ENCODE measurements at places on chromosomes 6 and 20.
A peak's percentile ranks its signal among the peaks of the same experiment; 100 is the strongest.

DNA sequence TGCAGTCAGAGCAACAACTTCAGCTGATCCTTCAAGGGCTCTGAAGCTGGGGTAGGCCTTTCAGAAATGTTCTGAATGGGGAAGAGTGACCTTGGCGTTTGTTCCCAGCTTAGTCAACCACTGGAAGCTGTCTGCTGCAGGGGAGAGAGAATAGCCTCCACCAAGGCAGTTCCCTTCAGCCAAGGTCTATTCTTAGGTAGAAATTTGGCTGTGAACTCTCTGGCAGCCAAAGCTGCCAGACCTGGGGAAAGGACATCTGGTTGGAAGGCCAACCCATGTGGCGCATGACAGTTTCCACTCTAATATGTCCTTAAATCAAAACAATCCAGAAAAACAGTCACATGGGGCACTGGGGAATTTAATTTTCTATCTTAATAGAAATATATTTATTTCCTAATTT lies 60.1 kb downstream of the FBXO5 start:
- no peak for DNase-seq

DNA sequence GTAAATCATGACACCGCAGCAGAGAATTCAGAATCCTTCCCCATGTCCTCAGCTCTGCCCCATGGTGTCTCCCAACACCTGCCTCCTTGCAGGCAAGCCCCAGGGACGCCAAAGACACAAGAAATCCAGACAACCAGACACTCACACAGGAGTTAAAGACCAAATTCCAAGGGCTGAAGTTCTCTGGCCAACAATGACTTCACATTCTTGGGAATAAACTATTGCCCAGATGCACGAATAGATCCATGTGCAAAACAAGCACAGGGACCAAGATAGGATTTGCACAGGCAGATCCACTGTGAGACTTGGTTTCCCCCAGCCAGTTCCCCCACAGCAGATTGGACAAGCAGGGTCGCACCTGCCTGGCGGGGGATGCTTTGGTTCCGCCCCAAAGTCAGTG lies 246.7 kb downstream of the SOD2 start:
- no peak for DNase-seq

GRCh38 chr20:58851221-58851968 lies 693 bp upstream of the GNAS-AS1 start:
- no peak for DNase-seq

GRCh38 chr6:115485400-115485799 lies 575.3 kb downstream of the FRK start:
- no peak for DNase-seq

GRCh38 chr6:24883618-24884017 lies 52.1 kb downstream of the RIPOR2 start:
- no peak for DNase-seq

DNA sequence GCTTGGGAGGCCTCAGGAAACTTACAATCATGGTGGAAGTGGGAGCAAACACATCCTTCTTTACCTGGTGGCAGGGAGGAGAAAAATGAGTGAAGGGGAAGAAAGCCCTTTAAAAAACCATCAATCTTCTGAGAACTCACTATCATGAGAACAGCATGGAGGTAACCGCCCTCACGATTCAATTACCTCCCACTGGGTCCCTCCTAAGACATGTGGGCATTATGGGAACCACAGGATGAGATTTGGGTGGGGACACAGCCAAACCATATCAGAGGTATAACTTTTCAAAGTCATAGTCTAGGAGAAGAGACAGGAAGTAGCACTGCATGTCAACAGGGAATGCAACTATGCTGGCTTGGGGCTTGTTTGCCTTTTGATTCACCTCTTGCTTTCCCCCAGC lies 59.9 kb upstream of the DTNBP1 start:
- no peak for DNase-seq

DNA sequence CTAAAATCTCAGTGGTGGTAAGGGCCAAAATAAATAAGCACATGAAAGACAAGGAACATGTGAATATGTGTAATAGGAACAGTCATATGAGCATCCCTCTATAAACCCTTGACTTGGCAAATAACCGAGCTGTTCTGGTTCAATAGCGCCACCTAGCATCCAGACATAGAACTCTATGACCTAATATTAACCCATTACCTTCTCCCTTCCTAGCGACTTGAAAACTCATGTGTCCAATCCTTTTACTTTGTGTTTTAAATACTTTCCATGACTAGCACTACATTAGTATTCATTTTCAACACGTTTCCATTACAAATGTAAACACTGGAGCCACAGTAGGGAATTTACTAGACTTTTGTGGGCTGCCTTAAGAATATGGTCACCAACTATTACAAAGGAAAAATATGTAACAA lies 279.7 kb downstream of the UST start:
- no peak for DNase-seq

- DNase-seq, result peak; percentile 83
Observed at GRCh38 chr20:2800521-2801285, at the start of gene CPXM1. Gene CPXM1, minus strand, starts transcription at chr20:2800627. Its CDS starts 55 bp downstream, at chr20:2800572.

GRCh38 chr6:136984578-136984977 lies 60.2 kb downstream of the IL20RA start:
- DNase-seq, result no peak

- no peak for DNase-seq
Observed at GRCh38 chr6:45075246-45075645, 252.9 kb upstream of the RUNX2 start.

DNA sequence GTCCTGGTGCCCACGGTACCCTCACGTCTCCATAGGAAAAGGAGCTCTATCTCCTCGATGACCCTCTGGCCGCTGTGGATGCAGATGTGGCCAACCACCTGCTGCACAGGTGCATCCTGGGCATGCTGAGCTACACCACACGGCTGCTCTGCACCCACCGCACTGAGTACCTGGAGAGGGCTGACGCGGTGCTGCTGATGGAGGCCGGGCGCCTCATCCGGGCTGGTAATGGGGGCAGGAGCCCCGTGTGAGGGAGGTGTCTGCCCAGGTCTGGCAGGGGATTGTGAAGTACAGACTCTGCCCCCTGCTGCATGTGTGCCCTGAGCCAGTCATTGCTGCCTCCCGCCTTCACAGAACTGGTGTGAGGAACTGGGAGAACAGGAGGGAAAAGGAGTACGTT lies 12.4 kb downstream of the DLK2 start:
- no peak for DNase-seq

- DNase-seq, result no peak
Observed at GRCh38 chr20:61762167-61762710, 303.4 kb downstream of the TAF4 start.

DNA sequence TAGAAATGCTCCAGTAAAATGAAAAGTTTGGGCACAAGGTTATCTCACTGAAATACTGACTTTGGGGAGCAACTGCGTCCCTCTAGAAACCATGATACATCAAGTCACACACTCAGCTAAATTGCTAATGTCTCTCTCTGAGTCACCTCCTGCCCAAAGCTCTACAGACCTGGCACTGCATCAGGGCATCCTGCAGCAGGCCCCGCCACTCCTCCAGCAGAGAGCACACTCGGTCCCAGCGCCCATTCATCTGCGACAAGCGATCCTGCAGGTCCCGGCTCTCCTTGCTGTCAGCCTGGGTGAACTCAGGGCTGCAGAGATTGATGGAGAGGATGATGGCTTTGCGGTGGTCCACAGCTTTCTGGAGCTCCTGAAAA lies 329.0 kb downstream of the ESR1 start:
- no peak for DNase-seq

- DNase-seq, result no peak
Observed at GRCh38 chr6:101302593-101302992, 90.9 kb upstream of the GRIK2 start.

- no peak for DNase-seq
Observed at GRCh38 chr20:32333988-32334885, 23.9 kb upstream of the ASXL1 start.

GRCh38 chr6:78533426-78533825 lies 333.9 kb upstream of the IRAK1BP1 start:
- no peak for DNase-seq

GRCh38 chr20:57205606-57206219 lies 60.7 kb downstream of the BMP7 start:
- DNase-seq, result no peak

GRCh38 chr6:38937839-38938613 lies 110.6 kb upstream of the GLP1R start:
- no peak for DNase-seq

DNA sequence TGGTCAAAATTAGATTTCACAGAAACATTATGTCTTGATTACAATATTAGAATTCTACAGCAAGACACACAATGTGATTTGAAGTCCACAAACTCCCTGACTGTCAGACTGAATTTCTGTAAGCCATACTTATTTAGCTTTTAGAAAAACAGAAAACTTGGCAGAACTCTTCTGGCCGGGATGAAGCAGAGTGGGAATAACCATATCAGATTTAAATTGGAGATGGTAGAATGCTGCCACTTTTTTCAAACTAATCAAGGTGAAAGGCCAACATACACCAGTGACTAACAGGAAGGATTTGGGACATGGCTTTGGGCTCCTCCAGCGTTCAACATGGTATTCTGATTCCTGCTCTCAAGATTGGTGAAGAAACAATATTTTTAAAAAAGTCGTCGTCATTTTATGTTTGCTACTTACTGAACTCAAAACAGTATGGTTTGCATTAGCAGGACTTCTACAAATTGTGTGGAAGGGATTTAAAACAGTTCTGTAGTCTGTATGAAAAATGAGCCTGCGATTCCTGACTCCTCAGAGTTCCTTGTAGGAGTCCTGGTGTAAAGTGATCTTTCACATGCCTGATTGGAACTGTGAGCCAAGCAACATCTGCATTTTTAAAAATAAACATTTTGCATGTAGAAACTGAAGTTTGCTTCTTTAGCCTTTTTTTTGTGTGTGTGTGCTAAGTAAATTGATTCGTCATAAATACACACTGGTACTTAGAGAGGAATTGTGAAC lies 297.9 kb upstream of the SOX4 start:
- no peak for DNase-seq

- no peak for DNase-seq
Observed at GRCh38 chr6:46687619-46688097, at the start of gene TDRD6. Gene TDRD6, plus strand, starts transcription at chr6:46687885. Its CDS starts 244 bp downstream, at chr6:46688129.

DNA sequence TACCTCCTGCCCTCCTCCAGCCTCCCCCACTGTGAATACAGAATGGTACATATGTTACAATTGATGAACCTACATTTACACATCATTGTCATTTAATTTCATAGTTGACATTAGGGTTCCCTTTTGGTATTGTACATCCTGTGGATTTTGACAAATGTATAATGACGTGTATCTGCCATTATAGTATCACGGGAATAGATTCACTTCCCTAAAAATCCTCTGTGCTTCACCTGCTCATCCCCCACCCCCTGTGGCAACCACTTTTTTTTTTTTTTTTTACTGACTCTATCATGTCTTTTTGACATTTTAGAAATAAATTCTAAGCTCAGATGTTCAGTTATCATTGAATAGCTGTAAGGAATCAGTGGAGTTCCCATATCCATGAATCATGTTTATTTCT lies 30.4 kb downstream of the HECA start:
- no peak for DNase-seq

- peak; percentile 52 for DNase-seq
Observed at GRCh38 chr6:158290659-158291058, 21.6 kb upstream of the TULP4 start.

DNA sequence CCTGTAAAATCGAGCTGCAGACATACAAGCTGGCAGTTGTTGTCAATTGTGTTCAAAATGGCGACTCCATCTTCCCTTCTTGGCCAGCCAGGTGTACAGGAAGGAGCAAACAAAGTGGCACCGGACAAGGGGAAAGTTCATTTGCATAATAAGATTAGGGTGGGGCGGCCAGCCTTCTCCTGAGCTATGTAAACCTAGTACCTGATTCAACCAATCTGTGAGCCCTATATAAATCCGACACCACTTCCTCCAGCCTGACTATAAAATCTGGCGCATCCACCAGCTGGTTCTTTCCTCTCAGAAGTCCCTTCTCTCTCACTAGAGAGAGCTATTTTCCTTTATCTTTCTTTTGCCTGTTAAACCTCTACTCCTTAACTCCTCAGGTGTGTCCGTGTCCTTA lies 8.1 kb upstream of the HBS1L start:
- no peak for DNase-seq

GRCh38 chr6:50141100-50141499 lies 91.4 kb upstream of the DEFB112 start:
- no peak for DNase-seq

GRCh38 chr6:25963426-25964123 lies 973 bp downstream of the TRIM38 start:
- DNase-seq, result no peak

DNA sequence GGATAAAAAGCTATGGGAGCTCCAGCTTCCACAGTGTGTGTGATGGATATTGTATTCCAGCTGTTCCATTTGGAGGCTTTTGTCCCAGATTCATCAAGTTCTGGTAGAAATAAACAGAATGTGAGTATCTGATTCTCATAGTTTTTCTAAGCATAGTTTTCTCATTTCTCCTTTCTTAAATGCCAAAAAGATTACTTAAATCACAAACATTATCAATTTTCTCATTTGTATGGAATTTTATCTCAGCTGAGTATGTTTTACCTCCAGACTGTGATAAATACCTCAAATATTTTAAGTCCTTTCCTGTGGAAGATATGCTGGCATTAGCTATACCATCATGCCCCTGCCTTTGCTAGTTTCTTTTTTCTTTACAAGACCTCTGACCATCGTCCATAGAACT lies 767.3 kb downstream of the TFAP2A start:
- DNase-seq, result no peak
